ENCODE measurements at places on chromosomes 3 and 15.

DNA sequence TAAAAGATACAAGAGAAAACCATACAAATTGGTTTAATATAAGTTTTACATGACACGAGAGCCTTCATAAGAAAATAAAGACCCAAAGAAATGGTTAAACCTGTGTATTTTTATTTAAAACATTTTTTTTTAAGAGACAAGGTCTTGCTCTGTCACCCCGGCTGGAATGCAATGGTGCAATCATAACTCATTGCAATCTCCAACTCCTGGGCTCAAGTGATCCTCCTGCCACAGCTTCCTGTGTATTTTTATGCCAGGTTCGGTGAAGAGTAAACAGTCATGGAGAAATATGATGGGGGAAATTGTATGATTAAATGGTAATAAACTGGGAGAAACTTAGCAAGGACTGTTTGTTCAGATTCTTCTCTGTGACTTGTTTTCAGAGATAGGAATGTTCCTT is 441.0 kb downstream of the TUSC7 start:
- no peak for DNase-seq

- DNase-seq = no peak
Observed at GRCh38 chr15:98682992-98683701, 34.8 kb downstream of the IGF1R start.

DNA sequence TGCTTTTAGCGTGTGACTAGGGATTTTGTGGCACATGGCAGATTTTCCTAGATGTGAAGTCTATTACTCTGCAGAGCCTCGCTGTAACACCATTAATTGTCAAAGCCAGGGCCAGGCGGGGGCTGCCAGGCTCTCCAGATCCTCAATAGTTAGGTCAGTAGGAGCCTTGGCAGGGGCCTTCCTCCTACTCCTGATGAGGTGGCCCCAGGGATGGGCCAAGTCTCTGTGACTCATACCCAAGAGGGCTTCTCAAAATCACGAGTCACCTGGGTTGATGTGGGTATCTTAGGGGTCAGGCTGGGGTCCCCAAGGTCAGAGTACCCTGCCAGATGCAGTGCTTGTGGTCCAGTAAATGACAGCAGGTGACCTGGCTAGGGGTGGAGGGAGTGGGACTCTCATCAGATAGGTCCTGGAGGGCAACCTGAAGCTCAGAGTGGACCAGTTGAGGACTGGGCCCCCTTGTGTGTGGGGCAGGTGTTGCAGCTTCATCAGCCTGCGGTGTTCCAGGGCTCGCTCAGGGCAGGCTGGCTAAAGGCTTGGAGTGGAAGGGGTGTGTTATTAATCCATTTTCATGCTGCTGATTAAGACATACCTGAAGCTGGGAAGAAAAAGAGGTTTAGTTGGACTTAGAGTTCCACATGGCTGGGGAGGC is 88.5 kb upstream of the MYZAP start:
- peak; percentile 36 for DNase-seq

GRCh38 chr3:55409806-55410205 is 77.3 kb downstream of the WNT5A start:
- DNase-seq = no peak

- no peak for DNase-seq
Observed at GRCh38 chr3:31743331-31744089, 210.8 kb downstream of the STT3B start.
